ENCODE measurements at places on chromosomes 6 and 20.

- no peak for DNase-seq
These were observed 91.8 kb downstream of the ASXL1 start for GRCh38 chr20:32449890-32450401.

DNA sequence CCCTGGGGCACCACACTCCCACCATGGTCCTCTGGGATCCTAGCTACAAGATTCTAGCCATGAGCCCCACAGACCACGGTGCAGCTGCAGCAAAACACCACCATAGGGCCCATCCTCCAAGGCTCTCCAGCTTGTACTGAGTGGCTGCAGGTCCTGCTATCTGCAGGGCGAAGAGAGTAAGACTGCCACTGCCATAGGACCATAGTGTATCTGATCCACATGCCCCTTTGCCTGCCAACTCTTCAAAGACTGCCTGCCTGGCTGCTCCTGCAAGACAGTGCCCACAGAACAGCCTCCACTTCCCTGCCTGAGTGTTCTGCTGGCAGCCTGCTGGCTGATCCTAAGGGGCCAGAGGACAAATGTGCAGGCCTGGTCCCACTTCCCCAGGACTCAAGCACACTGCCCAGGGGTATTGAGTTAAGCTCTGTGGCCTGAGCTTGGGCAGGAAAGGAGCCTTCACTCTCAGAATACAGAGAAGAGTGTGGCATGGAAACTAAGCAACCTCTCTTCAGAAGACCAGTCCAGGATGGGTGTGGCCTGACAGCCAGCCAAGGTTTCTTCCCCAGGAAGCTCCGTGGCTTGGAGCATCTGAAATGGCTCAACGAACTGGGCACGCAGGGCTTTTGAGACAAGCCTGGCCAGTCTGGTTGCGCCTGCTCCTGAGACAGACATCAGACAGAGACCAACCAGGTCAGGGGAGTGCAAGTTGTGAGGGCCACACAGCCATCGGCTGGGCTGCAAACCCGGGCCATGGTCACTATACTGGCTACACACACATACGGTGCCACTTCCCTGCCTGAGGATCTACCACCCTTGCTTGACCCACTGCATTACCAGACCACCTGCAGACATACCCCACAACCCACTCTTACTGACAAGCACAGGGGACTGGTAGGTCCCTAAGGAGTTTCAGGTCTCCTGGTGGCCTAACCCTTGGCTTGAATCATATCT is 54.5 kb downstream of the RNGTT start:
- no peak for DNase-seq

- DNase-seq: no peak
These were observed 12.0 kb downstream of the STMN3 start for GRCh38 chr20:63641146-63641791.

DNA sequence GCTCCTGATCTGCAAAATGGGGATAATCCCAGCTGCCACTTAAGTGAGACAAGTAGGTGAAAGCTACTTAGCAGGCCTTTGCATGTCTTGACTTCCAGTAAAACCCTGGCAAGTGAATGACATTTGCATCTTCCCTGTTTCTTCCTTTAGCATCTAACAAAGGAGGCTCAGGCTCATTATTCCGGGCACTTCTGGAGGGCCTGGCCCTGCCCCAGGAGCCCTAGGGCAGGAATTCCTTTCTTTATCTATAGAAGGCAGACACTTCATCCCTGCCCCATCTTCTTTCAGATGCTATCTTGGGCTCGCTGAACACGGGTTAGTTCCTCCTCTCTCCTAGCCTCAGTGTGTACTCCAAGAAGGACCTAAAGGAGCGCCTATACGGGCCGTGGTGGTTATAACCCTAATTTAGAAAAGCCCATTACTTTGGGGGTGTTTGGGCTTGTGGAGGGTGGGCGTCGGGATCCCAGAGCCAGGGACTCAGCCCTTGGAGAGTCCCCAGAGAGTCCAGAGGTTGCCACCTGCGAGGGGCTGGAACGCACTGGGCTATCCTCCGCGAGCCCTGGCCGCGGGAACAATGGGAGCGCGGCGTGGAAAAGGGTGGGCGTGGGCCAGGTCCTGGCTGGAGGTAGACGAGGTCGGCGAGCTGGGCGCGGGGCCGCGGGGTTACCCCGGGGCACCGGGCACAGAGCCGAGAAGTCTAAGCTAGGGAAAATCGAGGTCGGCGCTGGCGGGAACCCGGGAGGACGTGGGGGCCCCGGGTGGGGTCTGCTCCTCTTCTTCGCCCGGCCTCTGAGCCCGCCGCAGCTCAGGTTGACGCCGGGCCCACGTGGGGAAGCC is 62.8 kb upstream of the EPB41L1 start:
- DNase-seq: no peak

- no peak for DNase-seq
These were observed 100.5 kb downstream of the ASCC3 start for GRCh38 chr6:100780648-100781047.

All from DMS79 treated with DMSO at 0.1 percent for 48 hours (cell line).